SK-N-SH (cell line): ENCODE measurements at places on chromosomes 2 and 18. TPM values are rescaled to one million over a fixed set of nuclear protein-coding genes. Genes with fewer than 3 reads are reported as not detected.

- no peaks in the 10 kb centered on the region for H3K27me3 ChIP-seq
- no peaks in the 10 kb centered on the region for H3K4me1 ChIP-seq
- no peak for DNase-seq
- no peaks in the 10 kb centered on the region for H3K36me3 ChIP-seq
- H3K4me3 ChIP-seq = no peak overlapping the region
Observed at GRCh38 chr18:65527879-65528633, 222.8 kb upstream of the CDH7 start.

DNA sequence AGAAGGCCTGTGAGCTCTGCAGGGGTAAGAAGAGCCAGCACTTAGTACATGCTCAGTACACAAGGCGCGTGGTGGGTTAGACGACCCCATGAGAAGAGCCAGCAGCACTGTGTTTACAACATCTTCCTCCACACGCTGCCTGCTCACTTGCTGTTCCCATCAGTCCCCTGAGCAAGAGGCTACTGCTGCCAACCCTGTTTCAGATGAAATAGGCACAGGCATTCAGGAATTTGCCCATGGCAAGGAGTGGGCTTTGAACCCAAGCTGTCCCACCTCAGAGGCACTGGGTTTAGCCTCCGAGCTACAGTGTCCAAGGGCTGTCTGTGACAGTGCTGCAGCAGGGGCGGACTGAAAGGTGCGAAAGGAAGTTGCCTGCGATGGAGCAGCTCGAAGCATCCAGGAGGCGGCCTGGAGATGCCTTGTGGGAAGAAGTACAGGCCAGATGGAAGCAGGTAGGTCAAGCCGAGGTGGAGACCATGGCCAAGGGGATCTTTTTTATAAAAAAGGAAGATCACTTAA, 121.5 kb upstream of the PXDN start:
- peaks cover 15% of the 10 kb centered on the region for H3K27me3 ChIP-seq
- H3K27ac ChIP-seq = no peak overlapping the region
- H3K4me3 ChIP-seq = no peak overlapping the region
- no peak for DNase-seq
- no peaks in the 10 kb centered on the region for H3K36me3 ChIP-seq

DNA sequence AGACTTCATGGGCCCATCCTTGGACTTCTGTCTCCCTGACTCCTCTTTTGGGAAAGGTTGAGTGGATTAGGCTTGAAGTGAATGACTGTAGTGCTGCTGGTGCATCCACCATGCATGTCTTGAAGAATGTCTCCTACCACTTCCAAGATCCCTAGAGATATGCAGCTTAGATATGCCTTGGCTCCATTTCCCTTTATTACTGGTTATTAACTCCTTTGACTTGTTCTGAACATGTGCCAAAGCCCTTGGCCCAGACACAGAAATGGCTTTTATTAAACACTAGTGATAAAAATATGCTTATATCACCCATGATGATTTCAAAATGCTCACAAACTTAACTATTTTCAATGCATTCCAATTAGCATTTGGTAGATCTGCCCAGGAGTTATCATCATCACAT, 90.0 kb upstream of the SLC14A2 start:
- no peaks in the 10 kb centered on the region for H3K36me3 ChIP-seq
- no peaks in the 10 kb centered on the region for H3K27me3 ChIP-seq
- H3K27ac ChIP-seq = peak overlapping the region; percentile 53; the same call in 1 of the 2 replicates
- DNase-seq = no peak

DNA sequence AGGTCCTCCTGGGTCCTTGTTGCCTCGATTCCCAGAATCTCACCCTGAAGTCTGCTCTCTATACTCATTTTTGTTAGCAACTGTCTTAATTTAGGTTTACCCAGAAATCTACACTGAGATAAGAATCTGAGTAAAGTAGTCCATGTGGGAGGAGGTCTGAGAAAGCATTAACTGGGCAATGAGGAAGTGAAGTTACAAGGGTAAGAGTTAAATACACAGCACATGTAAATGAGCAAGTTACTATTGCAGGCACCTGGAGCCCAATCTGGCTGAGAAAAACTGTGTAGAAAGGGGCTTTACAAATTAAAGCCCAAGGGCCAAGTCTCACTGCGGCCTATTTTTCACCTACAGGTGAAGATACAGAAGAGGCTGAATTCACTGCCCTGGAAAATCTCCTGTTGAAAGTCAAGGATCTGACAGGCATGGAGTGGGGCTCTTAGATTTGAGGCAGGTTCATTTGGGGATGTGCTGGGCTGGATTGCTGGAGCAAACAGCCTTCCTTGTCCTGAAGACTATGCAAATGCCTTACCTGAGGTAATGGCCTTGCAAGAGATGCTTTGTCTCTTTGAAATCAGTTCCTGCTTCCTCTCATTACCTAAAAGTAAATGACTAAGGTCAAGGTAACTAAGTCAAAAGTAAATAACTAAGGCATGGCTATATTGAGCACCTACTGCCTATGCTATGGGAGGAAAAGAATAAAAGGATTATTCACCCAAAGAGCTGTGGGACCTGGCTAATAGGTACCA, 84.4 kb upstream of the DYNAP start:
- no peaks in the 10 kb centered on the region for H3K27me3 ChIP-seq
- no peaks in the 10 kb centered on the region for H3K36me3 ChIP-seq
- H3K4me1 ChIP-seq = no peaks in the 10 kb centered on the region
- DNase-seq = no peak
- no peak overlapping the region for H3K27ac ChIP-seq

GRCh38 chr18:59372975-59373374, 13.9 kb upstream of the LMAN1 start:
- no peak for DNase-seq
- H3K4me1 ChIP-seq = no peaks in the 10 kb centered on the region
- no peaks in the 10 kb centered on the region for H3K36me3 ChIP-seq
- H3K4me3 ChIP-seq = no peak overlapping the region

- H3K4me3 ChIP-seq = no peak overlapping the region
- no peaks in the 10 kb centered on the region for H3K36me3 ChIP-seq
- no peaks in the 10 kb centered on the region for H3K27me3 ChIP-seq
Observed at GRCh38 chr2:212911011-212911410, 240.4 kb downstream of the IKZF2 start.

Gene ILKAP
- polyA plus RNA-seq = 35.6 and 49.2 TPM in 2 replicates

Gene STPG4
- 0.20 and 0.21 TPM in 2 replicates for polyA plus RNA-seq
